ENCODE measurements at places on chromosomes 1 and 21.

DNA sequence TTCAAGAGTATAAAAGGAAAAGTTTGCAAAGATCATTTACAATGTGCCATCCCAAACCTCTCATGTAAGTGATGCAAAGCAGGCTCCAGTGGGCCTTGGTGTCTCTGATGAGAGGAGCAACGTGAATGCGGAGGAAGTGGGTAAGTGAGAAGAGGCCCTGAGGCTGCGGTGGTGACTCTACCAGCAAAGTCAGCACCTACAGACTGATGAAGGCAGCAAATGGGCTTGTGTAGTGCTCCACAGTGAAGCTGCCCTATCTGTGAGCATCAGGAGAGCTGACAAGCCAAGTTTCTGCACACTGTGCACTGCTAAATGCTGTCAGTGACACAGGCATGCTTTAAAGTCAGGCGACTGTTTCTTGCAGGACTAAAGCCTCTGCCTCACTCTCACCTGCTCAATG is 15.6 kb upstream of the RAP1A start:
- no peak for DNase-seq

- DNase-seq = no peak
Measured at GRCh38 chr1:209883341-209883971, 54.6 kb upstream of the SYT14 start.

- peak; percentile 47 for DNase-seq
Measured at GRCh38 chr1:186212568-186213224, 162.4 kb downstream of the TPR start.

DNA sequence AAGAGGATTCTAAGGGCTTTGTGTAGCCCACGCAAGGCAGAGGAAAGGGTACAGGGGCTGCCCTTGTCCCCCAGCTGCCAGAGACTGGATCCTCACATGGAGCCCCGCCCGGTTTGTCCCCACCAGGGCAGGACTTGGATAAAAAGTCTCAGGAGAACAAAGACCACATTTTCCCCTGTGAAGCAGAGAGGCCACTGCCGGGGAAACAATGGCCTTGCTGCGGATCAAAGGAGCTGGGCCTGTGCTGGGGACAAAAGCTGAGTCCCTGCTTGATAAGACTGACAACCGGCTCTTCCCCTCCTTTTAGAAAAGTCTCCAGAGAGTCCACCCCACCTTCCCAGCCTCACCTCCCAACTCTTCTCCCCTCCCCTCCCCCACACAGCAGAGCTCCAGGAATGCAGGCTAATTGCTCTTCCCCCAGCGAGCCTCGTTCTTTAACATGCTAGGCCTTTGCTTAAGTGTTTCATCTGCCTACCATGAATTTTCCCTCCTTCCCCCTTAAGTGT is 142.4 kb downstream of the PLPP3 start:
- no peak for DNase-seq

DNA sequence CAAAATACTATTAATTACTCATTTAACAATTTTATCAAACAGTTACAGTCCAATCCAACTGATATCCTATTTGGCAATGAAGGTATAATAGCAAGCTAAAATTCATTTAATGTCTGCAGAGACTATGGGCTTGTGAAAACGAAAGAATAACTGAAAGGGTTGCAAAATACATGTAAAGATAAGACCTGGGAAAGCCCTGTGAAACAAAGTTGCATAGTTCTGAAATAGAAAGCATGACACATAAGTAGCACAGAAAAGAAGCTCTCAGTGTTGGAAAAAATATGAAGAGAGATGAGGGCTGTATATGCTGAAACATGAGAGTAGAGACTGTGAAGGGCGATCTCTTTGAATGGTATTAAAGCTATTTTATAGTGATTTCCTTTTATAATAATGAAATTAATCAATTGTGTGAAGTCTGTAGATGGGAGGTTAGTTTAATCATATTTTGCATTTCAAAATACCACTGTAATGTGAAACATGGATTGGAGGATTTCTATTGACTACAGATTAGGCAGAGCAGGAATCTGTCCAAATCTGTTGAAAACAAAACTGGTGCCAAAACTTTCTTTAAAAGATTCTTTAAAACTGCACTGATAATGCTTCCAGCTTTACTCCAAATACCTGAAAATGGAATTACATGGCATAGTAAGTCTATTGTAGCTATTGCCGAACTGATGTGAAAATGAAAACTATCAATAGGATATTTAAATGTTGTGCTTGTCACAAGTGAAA is 1518.9 kb upstream of the B3GALT2 start:
- DNase-seq = no peak

- DNase-seq = no peak
Measured at GRCh38 chr1:32393136-32393535, 1.1 kb downstream of the BSDC1 start.

- DNase-seq = no peak
Measured at GRCh38 chr1:15510611-15511405, 13.2 kb downstream of the CASP9 start.

DNA sequence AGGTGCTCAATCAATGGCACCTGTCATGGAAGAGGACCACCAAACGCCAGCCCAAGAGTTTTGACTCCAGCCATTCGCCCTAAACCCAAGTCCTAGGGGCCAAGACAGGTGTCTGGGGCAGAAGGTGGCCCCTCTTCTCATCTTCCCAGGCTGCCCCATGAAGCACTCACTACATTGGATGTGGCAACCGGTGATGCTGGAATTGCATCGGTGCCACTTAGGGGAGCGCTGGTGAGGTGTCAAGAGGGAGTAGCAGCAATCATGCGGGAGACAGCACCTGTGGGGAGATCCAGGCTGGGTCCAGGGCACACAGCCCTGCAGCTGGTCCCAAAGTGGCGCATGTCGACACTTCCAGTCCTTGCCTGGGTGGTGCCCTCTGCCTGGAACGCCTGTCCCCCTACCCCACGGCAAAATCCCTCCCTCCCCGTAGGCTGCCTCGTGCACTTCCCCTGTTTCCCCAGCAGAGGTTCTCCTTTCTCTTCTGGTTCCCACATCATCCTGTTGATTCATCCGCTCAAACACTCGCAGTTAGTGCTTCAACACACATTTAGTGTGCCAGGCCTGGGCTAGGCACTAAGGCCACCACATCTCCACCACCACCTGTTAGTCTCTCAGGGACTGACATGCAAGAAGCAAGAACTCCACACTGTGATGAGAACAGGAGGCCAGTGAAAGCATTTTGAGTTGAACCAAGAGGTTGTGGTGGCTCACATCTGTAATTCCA is 18.5 kb downstream of the PLA2G2D start:
- peak; percentile 21 for DNase-seq

DNA sequence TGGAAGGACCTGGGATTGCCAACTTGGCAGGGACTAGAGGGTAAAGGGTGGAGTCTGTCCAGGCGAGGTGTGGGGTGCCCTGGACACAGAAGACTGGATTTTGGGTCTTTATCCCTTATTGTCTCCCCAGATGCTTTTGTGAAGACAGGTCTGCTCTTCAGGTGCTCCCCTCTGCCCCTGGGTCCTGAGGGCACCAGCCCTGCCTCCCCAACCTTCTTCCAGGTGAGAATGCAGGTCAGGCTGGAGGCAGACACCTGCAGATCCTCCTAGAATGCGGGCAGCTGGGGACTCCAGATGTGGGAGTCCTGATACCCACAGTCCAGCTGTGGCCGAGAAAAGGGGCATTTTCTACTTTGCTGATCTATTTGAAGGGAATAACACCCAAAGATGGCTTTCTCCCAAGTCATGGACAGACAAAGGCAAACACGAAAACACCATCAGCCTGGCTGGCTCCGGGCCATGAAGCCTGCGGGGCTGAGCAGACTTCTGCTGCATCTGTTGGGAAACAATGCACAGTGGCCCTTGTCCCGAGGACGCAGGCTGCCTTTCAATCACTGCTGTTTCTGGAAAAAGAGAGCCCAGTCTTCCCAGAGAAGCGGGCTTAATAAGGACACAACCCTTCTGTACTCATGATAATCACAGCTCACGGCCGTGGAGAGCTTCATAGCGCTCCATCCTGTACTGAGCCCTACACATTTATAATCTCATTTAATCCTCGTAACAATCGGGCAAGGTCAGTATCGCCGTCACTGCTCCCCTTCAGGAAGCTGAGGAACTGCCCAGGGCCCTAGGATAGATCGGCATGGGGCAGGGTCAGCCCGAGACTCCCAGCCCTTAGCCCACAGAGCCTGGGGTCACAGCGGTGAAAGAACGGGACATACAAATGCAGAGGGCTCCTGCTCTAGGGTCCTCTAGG is 62.0 kb upstream of the ABCG1 start:
- no peak for DNase-seq

GRCh38 chr1:226487921-226488320 is 60.6 kb upstream of the STUM start:
- no peak for DNase-seq

DNA sequence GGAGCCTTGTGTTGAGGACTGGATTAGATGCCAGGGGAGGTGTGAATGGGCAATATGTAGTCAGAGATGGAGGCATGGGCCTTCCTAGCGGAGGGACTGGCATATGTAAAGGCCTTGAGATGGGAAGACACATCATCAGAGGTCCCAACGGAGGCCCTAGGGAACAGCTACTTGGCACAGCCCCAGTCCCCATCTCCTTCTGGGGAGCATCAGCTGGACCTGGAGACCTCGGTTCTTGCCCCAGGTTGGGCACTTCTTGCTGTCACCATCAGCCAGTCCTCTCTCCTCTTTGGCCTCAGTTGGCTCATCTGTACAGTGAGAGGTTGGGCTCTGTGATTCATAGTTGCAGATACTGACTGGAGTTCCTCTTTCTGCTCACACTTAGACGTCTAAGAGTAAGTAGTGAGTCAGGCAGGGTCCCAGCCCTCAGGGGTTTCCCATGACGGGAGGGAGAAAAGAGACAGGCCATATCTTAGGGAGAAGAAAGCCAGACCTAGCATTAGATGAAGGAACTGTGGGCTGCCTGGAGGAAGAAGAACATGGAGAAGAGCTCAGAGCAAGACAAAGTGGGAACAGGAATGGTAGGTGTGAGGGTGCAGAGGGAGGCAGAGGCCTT is 3.4 kb upstream of the MARCKSL1 start:
- no peak for DNase-seq
